ENCODE measurements at places on chromosomes 12 and 14.

GRCh38 chr12:124369827-124370378 is 75.0 kb downstream of the RFLNA start:
- H3K36me3 ChIP-seq = peaks cover 96% of the 10 kb centered on the region
- peak overlapping the region; percentile 37 for H3K4me3 ChIP-seq
- H3K27me3 ChIP-seq = no peaks in the 10 kb centered on the region
- no peak for DNase-seq

GRCh38 chr14:105711841-105712460 is 185.6 kb downstream of the TMEM121 start:
- H3K27ac ChIP-seq = no peak overlapping the region
- H3K4me1 ChIP-seq = no peaks in the 10 kb centered on the region
- H3K27me3 ChIP-seq = no peaks in the 10 kb centered on the region
- DNase-seq = no peak

- peaks cover 2% of the 10 kb centered on the region for H3K4me1 ChIP-seq
- peaks cover 43% of the 10 kb centered on the region for H3K27me3 ChIP-seq
- no peak for DNase-seq
- H3K27ac ChIP-seq = no peak overlapping the region
- H3K36me3 ChIP-seq = no peaks in the 10 kb centered on the region
Measured at GRCh38 chr14:95980402-95980801, 58.8 kb upstream of the C14orf132 start.

GRCh38 chr12:105738051-105738450 is 400.7 kb downstream of the NUAK1 start:
- peak; percentile 57 for DNase-seq
- peaks cover 3% of the 10 kb centered on the region for H3K4me1 ChIP-seq
- H3K27me3 ChIP-seq = no peaks in the 10 kb centered on the region
- H3K4me3 ChIP-seq = no peak overlapping the region
- H3K36me3 ChIP-seq = no peaks in the 10 kb centered on the region

- no peak overlapping the region for H3K4me3 ChIP-seq
- H3K27ac ChIP-seq = no peak overlapping the region
- no peak for DNase-seq
- H3K27me3 ChIP-seq = no peaks in the 10 kb centered on the region
- no peaks in the 10 kb centered on the region for H3K36me3 ChIP-seq
Measured at GRCh38 chr14:33670235-33670634, 280.6 kb downstream of the EGLN3 start.

GRCh38 chr12:53060064-53060720 is 10.3 kb downstream of the TNS2 start:
- DNase-seq = no peak
- no peak overlapping the region for H3K4me3 ChIP-seq
- H3K27me3 ChIP-seq = no peaks in the 10 kb centered on the region
- H3K4me1 ChIP-seq = peaks cover 25% of the 10 kb centered on the region

- H3K4me1 ChIP-seq = peaks cover 3% of the 10 kb centered on the region
- no peak overlapping the region for H3K4me3 ChIP-seq
- peaks cover 22% of the 10 kb centered on the region for H3K27me3 ChIP-seq
- H3K36me3 ChIP-seq = no peaks in the 10 kb centered on the region
- H3K27ac ChIP-seq = no peak overlapping the region
Measured at GRCh38 chr12:51536159-51536558, 54.9 kb upstream of the SCN8A start.

DNA sequence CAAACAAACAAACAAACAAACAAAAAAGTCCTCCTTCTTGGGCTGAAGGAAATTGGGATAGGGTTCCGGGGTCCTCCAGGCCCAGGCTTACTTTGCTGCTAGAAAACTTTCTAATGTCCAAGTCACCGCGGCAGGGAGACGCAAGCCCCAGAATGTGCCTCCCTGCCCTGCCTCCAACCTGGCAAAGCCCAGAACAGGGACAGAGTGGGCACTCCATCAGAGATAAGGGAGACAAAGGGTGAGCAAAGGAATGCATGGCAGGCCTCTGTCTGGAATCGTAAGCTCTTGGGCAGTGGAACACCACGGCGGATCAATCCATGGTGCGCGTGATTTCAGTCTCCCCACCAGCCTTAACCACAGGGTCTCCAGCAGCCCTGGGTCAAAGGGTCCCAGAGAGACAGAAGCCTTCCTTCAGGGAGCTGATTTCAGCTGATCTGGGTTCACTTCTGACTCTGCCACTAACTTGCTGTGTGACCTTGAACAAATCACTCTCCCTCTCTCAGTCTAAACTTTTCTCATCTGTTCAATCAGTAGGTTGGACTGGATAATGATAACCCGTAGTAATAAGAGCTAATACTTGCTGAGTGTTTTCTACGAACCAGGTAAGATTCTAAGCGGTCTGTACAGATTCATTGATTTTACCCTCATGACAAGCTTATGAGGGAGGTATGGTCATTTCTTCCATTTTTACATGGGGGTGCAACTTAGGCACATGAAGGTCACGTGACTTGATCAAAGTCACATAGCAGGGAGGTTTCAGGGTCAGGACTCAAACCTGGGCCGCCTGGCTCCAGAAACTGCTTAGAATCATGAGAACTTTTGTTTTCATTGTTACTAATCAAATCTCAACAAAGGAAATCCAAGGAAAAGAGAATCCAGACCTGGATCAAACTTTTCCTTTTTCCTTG is 12.7 kb downstream of the RILPL1 start:
- peaks cover 32% of the 10 kb centered on the region for H3K4me1 ChIP-seq
- H3K36me3 ChIP-seq = peaks cover 52% of the 10 kb centered on the region
- peak overlapping the region; percentile 99 for H3K27ac ChIP-seq
- H3K27me3 ChIP-seq = no peaks in the 10 kb centered on the region
- H3K4me3 ChIP-seq = no peak overlapping the region

DNA sequence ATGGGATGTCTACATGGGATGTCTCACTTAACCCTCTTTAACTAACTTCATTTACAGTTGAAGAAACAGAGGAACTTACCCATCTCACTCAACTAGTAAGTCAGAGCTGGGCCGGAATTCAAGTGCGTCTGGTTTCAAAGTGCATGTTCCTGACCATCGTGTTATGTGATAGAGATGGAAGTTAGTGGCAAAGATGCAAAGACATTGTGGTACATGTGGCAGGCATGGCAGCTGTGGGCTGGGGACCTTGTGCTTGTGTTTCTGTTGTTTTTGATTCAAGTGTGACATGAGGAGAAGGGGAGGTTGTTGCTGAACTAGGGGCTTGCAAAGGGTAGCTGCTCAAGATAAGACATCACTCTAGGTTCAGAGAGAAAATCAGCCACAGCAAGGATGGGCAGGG is 2.3 kb upstream of the KRT74 start:
- no peak overlapping the region for H3K4me3 ChIP-seq
- H3K27ac ChIP-seq = no peak overlapping the region
- H3K36me3 ChIP-seq = no peaks in the 10 kb centered on the region
- no peaks in the 10 kb centered on the region for H3K4me1 ChIP-seq

DNA sequence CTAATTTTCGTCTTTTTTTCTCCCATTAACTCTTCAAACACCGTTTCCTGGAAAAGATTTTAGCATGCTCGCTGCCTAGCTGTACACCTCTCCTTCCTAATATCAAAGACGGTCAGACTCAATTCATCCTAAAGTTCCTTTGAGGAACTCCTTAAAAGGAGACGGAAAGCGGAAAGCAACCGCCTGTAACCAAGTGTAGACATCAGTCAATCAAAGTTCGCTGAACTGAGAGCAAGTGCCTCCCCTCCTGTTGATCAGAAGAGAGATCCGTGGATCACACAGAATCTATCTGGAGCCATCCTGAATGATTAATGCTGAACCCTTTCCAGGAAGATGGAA is 412 bp upstream of the TEP1 start:
- no peaks in the 10 kb centered on the region for H3K27me3 ChIP-seq
- H3K27ac ChIP-seq = peak overlapping the region; percentile 99
- H3K36me3 ChIP-seq = no peaks in the 10 kb centered on the region
- DNase-seq = no peak
